Osteoblast (primary cell): ENCODE measurements at places on chromosomes 1 and 21. TPM values are rescaled to one million over a fixed set of nuclear protein-coding genes. Genes with fewer than 3 reads are reported as not detected.

AMY1C gene
- total RNA-seq = not detected in 2 replicates

SEMA4A gene
- 1.5 and 1.8 TPM in 2 replicates for total RNA-seq

PRKAB2 gene
- 22.8 and 23.6 TPM in 2 replicates for total RNA-seq

APP gene
- 344 and 373 TPM in 2 replicates for total RNA-seq

EDN2 gene
- not detected in 2 replicates for total RNA-seq
